ENCODE measurements at places on chromosomes 2 and 18. TPM values are rescaled to one million over a fixed set of nuclear protein-coding genes. Genes with fewer than 3 reads are reported as not detected.

DNA sequence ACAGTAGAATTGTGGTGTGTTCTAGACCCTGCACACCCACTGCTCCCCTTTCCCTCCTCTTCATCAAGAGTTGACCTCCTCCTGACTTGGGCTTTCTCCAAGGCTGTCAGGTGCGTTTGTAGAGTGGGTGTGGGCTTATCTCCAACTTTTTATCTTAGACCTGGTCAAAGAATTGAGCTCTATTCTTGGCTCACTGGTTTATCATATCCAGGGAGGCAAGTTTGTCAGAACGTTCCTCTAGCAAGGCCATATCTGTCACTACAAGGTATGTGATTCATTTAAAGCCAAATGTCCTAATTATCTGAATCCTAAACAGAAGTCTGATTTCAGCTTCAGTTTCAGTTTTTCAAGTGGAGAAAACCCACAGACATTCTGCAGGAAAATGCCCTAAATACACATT is 117.1 kb upstream of the MGAT5 start:
- no peak for DNase-seq

DNA sequence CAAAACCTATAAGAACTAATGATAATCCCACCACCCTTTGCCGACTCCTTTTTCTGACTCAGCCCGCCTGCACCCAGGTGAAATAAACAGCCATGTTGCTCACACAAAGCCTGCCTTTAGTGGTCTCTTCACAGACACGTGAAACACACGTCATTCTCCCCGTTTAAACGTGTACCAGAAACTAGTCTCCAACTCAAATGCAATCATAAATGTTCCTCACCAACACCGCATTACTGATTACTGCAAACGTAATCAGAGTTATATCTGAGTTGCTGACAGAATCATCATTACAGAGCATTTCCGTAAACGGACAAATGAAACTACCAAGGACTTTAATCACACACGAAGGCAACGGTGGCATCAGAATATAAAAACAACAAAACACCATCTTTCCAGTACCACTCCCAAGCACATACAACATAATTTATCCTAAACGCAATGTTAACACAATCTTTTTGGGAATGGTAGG is 1.9 kb downstream of the CLK1 start:
- DNase-seq = peak; percentile 89

DNA sequence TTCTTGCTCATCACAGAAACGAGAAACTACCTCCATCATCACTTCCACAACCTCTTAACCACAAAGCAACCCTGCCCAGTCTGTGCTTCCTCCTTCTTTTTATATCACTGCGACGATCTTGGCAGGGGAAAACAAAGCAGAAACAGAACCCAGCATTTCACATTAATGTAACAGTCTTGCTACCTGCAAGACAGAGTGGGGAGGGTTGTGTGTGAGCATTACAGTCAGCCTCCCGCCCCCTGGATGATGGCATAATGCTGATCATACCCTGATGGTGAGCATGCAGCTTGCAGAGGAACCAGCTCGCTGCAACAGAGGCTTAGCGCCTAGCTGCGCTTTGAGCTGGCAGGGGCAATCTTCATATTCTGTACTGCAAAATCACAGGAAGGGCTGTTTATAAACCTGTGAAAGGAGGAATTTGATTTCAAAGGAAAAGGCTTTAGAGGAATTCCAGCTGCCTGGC is 376.1 kb downstream of the IRS1 start:
- peak; percentile 87 for DNase-seq

DNA sequence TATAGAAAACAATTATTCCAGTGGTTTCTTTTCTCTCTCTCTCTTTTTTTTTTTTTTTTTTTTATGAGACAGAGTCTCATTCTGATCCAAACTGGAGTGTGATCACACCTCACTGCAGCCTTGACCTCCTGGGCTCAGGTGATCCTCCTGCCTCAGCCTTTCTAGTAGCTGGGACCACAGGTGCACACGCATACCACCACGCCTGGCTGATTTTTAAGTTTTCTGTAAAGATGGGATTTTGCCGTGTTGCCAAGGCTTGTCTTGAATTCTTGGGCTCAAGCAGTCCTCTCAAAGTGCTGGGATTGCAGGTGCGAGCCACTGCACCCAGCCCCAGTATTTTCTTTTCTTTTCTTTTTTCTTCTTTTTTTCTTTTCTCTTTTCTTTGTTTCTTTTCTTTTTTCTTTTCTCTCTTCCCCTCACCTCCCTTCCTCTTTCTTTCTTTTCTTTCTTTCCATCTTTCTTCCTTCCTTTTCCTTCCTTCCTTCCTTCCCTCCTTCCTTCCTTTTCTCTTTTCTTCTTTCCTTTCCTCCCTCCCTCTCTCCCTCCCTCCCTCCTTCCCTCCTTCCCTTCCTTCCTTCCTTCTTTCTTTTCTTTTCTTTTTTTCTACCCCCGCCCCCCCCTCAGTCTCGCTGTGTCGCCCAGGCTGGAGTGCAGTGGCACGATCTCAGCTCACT is 76.9 kb downstream of the ZNF532 start:
- DNase-seq = no peak

DNA sequence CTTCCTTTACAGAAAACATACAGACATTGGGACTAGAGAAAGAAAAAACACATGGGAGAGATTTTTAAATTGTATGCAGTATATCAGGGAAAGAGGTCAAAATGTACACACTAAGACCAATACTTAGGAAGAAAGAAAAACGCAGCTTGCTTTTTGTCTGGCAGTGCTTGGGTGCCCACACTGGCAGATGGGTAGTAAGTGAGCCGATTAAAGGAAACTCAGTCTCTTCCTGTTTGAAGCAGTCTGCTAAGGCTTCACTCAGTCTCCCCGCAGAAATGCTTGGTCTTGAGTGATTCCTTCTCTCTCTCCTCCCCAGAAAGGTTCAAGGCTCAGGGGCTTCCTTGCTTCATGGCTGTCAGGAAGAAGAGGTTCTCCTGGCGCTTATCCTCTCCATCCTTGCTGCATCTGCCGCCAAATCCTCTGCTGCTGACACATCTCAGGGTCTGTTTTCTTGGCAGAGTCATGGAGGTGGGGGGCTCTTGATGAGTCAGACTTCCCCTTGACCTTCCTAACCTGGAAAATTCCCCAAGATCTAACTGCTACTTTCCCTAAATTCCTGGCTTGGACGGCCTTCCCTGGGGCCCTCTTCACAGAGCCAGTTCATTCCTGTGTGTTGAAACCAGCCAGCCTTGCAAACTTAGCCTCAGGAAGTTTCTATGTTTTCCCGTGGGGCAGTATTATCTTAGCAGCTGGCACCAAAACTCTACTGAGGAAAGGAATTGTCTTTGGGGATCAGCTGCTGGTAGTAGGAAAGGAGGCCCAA is 10.5 kb upstream of the TMSB10 start:
- DNase-seq = peak; percentile 76

GRCh38 chr2:219308142-219309101 is 779 bp downstream of the PTPRN start:
- peak; percentile 94 for DNase-seq

The FBLN7 gene
- 26.8 TPM for total RNA-seq

The SLC14A1 gene
- 0.86 TPM for total RNA-seq

The SNORC gene
- total RNA-seq = 1.2 TPM

The IL1RL2 gene
- total RNA-seq = 0.09 TPM

The VWA3B gene
- not detected for total RNA-seq

The CCDC88A gene
- 9.8 TPM for total RNA-seq

The LIMS4 gene
- total RNA-seq = not detected

The GPR75 gene
- 3.1 TPM for total RNA-seq
